ENCODE measurements at places on chromosomes 7 and 10.
A peak's percentile ranks its signal among the peaks of the same experiment; 100 is the strongest.

DNA sequence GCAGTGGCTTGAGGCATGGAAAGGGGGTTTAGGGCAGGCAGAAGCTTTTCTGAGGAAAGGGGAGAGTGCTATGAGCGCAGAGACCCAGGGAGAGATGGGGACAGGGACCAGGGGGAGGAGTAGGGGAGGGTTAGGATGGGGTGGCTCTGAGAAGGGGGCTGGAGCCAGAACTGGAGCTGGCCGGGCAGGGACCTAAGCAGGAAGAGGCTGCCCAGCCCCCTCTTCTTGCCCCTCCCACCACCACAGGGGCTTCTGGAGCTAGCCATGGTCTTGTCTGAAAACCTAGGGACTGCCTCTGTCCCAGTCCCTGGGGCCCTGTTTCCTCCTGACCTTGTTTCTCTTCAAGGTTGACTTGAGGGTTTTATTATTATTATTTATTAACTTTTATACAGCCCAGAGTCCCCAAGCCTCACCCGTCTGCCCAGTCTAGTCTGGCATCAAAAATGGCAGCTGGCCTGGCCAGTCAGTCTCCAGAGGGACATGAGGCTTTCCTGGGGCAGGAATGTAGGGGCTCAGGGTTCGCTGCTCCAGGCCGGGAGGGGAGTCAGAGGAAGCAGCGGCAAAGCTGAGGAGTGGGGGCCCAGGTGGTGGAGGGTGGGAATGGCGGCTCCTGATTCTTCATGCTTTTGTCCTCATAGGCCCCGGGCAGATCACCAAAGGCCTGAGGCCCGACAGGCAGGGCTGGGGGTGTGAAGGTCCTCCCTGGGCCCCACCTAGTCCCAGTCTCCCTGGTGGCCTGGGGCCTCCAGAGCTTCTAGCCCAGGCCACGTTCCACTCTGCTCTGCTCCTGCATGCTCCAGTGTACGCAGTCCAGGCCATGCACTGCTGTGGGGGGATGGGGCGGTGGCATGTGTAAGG is 5.7 kb downstream of the TRIM8 start:
- DNase-seq: peak; percentile 39

DNA sequence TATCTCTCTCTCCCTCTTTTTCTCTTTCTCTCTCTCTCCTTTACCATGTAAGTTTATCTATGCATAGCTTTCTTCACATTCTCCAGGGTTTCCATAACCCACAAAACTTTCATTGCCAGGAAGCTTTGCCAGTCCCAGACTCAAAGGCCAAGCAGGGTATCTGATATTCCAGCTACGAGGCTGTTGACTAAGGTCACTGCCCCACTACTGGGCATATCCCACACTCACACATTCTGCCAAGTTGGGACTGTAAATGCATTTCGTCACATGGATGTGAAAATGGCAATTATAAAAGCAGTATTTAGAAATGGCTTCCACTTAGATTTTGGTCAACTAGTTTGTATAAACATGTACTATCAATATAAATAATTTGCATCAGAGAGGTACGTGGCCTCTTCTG is 43.3 kb upstream of the SEPTIN7 start:
- no peak for DNase-seq

DNA sequence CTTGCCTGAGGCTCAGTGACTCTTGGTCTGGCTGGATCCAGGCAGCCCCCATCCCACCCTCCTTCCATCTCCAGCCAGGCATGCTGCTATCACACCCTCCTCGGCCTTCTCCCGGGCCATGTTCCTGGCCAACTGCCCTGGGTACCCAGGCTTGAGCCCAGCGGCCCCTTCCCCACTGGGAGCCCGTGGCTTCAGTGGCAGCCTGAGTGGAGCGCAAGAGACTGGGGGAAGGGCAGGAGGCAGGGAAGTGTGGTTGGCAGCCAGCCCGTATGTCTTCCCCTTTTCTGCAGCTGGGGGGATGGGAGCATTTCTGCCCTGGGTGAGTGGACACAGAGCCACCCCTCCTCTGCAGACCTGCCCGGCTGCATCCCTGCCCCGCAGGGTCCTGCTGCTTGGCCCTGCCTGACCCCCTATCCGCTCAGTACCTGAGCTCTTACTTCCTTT is 148.5 kb downstream of the ARHGAP22 start:
- no peak for DNase-seq

- DNase-seq: no peak
Measured at GRCh38 chr10:124903111-124903510, 38.8 kb upstream of the ZRANB1 start.

GRCh38 chr10:133062085-133062484 is 25.6 kb upstream of the ADGRA1 start:
- no peak for DNase-seq

- no peak for DNase-seq
Measured at GRCh38 chr7:17623546-17624185, 316.6 kb downstream of the SNX13 start.

DNA sequence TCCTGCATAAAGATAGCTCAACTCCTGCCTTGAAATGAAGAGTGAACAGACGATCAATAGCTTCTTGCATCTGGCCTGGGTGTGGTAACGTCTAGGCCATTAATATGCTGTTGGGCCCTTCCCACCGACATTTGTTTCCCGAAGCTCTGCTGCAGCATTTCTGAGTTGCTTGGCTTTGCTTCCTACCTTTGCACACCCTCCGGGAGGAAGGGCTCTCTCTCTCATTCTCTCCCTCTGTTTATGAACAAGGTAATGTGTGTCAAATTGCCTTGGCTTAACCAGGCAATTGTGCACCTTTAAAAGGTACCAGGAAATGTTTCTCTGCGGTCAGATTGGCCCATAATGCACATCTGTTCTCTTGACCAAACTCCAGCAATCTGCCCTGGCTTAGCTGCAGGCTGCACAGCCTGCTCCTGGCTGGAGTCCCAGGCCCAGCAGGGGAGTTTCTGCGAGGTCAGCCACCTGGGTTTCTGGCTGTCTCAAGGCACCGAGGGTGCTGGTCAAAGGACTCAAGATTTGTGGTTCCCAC is 223.7 kb downstream of the SNX10 start:
- no peak for DNase-seq

GRCh38 chr10:78053211-78053868 is 19.7 kb downstream of the RPS24 start:
- DNase-seq: no peak

DNA sequence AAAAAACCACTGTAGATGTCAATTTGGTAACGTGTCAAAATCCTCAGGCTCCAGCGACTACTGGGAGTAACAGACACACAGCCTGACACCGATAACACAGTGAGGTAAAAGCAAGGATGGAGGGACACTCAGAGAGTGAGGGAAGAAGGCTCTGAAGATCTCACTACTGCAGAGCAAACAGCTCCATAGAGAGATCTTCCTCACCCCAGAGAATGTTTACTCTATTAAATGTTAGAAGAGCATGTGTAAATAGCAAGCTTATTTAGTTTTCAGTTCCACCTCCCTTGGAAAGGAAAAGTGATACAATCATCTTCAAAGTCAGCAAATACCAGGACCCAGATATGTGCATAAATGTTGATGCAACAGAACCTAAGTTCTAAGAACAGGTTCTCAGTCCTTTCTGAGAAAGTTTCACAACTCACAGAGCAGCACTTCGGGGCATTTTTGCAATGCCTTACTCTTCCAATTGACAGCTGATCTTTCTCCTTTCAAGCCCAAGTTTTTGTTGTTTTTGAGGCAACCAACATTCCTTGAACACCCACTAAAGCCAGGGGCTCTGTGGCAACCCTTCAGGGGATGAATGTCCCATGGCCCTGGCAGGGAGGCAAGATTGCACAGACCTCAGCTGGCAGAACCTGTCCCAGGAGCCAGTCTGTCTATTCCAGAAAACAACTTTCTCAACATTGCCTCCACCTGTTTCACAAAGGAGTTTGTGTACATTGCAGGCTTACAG is 177.4 kb downstream of the SFMBT2 start:
- no peak for DNase-seq

- peak; percentile 53 for DNase-seq
Measured at GRCh38 chr7:134016223-134016941, 110.8 kb upstream of the LRGUK start.

GRCh38 chr7:25359471-25360059 is 131.3 kb upstream of the NPVF start:
- DNase-seq: no peak

GRCh38 chr7:16669581-16669980 is 23.6 kb downstream of the BZW2 start:
- no peak for DNase-seq

GRCh38 chr7:135939261-135939812 is 37.8 kb downstream of the MTPN start:
- DNase-seq: no peak

DNA sequence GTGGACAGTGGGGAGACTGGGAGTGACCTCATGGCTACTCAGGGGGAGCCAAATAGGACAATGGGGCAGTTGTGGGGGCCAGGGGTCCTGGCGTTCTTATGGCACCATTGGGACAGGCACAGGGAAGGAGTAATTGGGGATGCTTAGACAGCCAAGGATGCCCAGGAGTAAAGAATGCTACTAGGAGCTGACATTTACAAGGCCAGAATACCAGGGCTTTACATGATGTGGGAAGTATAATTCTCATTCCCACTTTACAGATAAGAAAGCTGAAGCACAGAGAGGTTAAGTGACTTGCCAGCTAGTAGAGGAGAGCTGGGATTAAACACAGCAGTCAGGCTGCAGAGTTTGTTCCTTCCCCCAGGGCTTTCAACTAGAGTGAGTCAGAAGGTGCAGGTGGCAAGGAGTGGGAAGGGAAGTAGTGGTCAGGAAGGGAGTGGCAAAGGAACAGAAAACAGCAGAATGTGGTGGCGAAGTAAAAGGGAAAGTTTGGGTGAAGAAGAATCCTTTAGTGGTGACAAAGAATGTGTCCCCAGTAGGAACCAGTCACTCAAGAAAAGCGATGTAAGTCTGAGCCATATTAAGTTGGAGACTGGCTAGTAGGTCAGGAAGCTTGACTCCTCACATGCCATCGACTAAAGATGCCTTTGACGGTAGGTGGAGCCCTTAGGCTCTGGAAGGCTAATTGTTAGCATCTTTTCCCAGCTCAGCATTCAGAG is 32.8 kb downstream of the CPVL start:
- peak; percentile 28 for DNase-seq

DNA sequence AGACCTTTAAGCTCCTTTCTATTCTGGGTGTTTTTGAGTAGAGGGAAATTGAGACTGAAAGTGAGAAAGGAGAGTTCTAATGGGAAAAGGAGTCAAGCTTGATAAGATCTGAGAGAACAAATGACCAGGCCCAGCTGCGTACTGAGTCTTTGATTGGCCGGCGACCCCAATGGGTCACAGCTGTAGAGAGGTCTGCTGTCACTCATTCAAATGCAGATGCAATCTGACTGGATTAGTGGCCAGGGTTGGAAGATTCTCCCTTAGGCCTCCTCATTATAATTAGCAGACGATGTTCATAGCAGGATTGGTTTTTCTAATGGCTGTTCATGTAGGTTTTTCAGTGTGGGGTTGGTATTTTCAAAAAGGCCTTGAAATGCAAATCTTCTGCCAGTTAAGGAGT is 127.2 kb upstream of the SLC25A13 start:
- no peak for DNase-seq

- no peak for DNase-seq
Measured at GRCh38 chr10:130220251-130221185, 84.3 kb downstream of the GLRX3 start.

DNA sequence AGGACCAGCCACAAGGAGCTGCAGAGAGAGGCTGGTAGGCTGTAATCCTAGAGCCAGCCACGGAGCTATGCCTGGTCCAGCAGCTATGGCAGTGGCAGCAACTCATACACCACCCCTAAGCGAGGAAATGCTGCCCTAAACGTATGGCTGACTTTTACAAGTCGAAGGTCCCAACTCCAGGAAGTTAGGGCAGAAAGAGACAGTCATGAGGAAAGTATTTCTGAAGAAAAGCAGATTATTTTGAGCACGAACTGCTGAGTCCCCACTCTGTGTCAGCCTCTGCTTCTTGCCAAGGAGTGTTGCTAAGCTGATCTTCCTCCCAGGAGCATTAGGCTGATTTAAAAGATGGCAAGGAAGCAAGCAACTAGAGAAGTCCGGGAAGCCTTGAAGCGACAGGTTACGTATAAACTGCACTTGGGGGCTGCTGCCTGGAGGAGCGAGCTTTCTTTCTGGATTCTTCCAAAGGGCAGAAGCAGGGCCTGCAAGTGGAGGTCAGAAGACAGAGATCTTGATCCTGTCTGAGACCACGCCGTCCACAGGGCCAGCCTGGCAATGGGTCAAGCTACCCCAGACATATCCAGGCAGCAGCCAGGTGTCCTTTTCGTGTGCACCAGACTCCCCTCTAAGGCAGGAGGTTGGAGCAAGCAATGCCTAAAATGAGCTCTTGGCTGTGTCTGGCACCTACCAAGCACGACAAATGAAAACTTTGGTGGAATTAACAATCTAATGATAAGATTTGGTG is 39.4 kb downstream of the PLXNA4 start:
- DNase-seq: no peak

DNA sequence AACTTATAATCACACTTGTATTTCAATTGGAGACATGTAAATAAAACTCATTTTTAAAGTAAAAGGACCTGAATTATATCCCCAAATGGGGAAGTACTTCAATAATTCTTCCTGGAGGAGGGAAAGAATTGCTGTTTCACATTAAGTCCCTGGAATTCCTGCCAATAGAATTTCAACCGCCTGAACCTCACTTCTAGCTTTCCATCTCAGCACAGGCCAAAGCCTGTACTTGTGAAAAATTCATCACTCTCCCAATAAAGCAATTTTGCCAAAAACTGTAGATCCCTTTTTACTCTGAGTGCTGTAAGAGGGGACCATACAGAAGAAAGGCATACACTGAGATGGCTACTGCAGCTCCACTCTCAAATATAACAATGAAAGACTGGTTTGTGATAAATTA is 54.8 kb downstream of the CADPS2 start:
- DNase-seq: no peak

- no peak for DNase-seq
Measured at GRCh38 chr7:64515781-64516180, 47.1 kb downstream of the ZNF680 start.

- no peak for DNase-seq
Measured at GRCh38 chr10:113445736-113446135, 107.1 kb upstream of the HABP2 start.

DNA sequence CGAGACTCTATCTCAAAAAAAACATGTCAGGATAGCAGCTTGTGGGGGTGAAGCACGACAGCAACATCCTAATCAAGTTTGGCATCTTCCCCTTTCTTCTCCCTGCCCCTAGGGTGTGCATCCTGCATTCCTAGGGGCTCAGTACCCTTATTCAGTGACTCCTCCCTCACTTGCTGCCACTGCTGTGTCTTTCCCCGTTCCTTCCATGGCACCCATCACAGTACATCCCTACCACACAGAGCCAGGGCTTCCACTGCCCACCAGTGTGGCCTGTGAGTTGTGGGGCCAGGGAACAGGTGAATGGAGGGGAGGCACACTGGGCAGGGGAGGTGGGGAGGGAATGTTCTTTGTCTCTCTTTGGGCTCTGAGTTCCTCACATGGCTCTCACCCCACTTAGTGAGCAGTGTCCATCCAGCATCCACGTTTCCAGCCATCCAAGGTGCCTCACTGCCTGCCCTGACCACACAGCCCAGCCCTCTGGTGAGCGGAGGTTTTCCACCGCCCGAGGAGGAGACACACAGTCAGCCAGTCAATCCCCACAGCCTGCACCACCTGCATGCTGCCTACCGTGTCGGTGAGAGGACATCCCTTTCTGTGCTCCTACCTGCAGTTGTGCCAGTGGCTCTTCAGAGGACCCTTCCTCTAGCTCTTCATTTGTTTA is 11.4 kb downstream of the NDST2 start:
- DNase-seq: no peak

GRCh38 chr7:7384228-7384627 is 151.4 kb downstream of the COL28A1 start:
- no peak for DNase-seq

GRCh38 chr7:1027242-1028043 is 16.9 kb upstream of the GPR146 start:
- DNase-seq: no peak

GRCh38 chr10:5658871-5659618 is 7.3 kb downstream of the ASB13 start:
- DNase-seq: peak; percentile 41
